Dermis microvascular lymphatic vessel endothelial cell (primary cell): ENCODE measurements at places on chromosomes 7 and 10. TPM values are rescaled to one million over a fixed set of nuclear protein-coding genes. Genes with fewer than 3 reads are reported as not detected.

The RABGEF1 gene
- total RNA-seq, result 18.1 and 22.4 TPM in 2 replicates

The PDCD11 gene
- 26.3 and 26.9 TPM in 2 replicates for total RNA-seq

The CYP2C19 gene
- total RNA-seq, result not detected in 2 replicates

The ANXA8L1 gene
- not detected in 2 replicates for total RNA-seq

The TAS2R40 gene
- not detected in 2 replicates for total RNA-seq
